Stomach (tissue), 19 donors: ENCODE measurements at places on chromosomes 5 and 9. TPM values are rescaled to one million over a fixed set of nuclear protein-coding genes. Genes with fewer than 3 reads are reported as not detected.
A peak's percentile ranks its signal among the peaks of the same experiment; 100 is the strongest.

DNA sequence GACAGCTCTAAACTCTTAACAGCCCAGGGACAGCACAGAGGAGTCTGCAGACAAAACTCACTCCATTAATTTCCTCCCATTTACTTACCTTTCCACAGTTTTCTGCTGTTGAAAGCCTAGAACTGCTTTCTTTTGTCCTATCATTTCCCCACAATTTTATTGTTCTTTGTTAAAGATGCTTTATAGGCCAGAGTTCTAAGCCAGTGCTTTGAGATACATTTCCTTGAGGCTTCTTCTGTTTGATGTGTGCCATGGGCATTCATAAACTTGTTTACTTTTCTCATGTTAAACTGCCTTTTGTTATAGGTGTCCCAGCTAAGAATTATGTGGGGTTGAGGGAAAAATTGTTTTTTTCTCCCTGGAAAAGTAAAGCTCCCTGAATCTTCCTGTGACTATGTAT is 25.9 kb upstream of the SUB1 start:
- H3K27ac ChIP-seq, result no peak overlapping the region
- H3K4me3 ChIP-seq, result no peak overlapping the region
- no peaks in the 10 kb centered on the region for H3K27me3 ChIP-seq

DNA sequence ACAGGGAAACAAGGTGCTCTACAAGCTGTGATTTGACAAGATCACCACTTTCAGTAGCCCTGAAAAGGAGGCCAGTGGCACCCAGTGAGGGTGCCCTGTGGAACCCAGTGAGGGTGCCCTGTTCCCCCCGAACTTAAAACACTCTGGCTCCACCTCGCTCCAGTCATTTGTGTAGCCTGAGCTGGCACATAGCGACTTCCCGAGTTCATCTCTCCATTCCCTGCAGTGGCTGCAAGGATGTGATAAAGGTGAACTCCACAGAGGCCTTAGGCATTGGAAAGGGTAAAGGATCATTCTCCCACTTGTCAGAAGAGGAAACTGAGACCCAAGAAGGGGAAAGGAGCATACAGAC is 21.9 kb upstream of the ANXA6 start:
- no peaks in the 10 kb centered on the region for H3K27me3 ChIP-seq
- no peak overlapping the region for H3K27ac ChIP-seq
- no peaks in the 10 kb centered on the region for H3K36me3 ChIP-seq
- no peaks in the 10 kb centered on the region for H3K4me1 ChIP-seq
- no peak for DNase-seq
- no peak overlapping the region for H3K4me3 ChIP-seq

DNA sequence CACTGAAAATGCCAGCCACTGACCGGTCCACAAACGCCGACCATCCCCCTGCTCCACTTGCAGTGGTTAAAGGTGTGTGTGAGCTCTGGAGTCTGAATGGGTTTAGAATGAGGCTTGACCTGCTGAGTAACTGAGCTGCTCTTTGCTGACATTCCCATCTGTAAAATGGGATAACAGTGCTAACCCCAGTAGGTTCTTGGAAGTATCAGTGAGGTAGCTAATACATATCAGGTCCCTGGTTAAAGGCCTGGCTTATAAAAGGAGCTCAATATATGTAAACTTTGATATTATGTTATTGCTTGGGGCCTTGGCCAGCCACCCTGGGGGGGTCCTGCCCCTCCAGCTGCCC is 31.1 kb upstream of the DAB2IP start:
- no peak overlapping the region for H3K4me3 ChIP-seq
- H3K36me3 ChIP-seq, result no peaks in the 10 kb centered on the region
- no peaks in the 10 kb centered on the region for H3K27me3 ChIP-seq
- no peak for DNase-seq
- peaks cover 46% of the 10 kb centered on the region for H3K4me1 ChIP-seq

DNA sequence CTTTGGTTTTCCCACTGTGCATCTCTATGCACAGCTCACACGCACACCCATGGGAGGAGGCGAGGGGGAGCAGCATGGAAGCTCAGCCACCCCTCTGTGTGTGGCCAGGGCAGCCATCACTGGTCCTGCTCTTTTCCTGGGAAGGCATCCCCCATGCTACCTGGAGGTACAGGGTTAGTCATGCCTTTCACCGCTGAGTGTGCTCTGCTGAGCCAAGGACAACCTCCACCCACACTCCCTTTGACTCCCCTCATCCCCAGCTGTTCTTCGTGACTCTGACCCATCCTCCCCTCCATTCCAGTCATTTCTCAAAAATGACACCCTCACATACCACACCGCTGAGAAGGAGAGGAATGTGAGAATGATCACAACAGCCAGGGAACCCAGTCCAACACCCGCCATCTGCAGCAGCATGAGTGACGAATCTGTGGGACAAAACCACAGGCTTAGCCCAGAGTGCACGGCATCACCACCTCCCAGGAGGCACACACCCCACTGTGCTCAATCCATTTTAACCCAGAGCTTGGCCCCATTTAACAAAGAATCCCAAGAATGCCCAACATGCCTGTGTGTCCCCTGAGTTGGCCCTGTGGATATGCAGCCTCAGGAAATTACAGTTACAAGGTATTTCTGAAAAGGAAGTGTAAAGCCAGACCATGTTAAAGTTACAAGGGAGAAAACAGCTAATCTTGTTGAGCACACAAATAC is 133.4 kb downstream of the SUSD1 start:
- no peak overlapping the region for H3K4me3 ChIP-seq
- no peak for DNase-seq
- no peaks in the 10 kb centered on the region for H3K36me3 ChIP-seq
- no peak overlapping the region for H3K27ac ChIP-seq

DNA sequence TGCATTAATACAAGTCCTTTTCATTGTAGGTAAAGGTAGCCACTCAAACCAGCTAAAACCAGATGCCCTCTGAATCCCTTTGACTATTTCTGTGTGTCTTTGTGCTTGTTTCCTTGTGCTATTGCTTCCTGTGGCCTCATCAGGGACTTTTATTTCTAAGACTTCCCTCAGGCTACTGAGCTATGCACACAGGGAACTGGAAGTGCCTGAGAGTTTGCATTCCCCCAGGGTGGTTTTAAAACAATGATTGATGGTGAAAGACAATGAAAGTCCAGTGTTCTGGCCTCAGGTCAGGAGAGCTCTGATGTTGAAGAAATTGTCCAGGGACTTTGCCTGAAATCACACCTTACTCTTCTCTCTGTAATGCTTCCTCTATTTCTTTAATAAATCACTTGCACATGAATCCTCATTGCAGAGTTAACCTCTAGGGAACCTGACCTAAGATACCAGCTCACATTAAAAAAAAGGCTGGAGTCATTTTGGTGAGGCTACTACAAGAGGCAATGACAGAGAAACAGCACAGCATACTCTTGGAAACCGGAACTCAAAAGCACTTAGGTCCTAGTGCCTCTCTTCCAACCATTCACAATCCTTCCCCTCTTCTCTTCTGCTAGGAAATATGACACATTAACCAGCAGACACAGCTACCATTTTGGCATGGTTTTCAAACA is 158.1 kb upstream of the NREP start:
- H3K27ac ChIP-seq, result no peak overlapping the region
- no peaks in the 10 kb centered on the region for H3K4me1 ChIP-seq
- no peaks in the 10 kb centered on the region for H3K27me3 ChIP-seq
- DNase-seq, result no peak

DNA sequence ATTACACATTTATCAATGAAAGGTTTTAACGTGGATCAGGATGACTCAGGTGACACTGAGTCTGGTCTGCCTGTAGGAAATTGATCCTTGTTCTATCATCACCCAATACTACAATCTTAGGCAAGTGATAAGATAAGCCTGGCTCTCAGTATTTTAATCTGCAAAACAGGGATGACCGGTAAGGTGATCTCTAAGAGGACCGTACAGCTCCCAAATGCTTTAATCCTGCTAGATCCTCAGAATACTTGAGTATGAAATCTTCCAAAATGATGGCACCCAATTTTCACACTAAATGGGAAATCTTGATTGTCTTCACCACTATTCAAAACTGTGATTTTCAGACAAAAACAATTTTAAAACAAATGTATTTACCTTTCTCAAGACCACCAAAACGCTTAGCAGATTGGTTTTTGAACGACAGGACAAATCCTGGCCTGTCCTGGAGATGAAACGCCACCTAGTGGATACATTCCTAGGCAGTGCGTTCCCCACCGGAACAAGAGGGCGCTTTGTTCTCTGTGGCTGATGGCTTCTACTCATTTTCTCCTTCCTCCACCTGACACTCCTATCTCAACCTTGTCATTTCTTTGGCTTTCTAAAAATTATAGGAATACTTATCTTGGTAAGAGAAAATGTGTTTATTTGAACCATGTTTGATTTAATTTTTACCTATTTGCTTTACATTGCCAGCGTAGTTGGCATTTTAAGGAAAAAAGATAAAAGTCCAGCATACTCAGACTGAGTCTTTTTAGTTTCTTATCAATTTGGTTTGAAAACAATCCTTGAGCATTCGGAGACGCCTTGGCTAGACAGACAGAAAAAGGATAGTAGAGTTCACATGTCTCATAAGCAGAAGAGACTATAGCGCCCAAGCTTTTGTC is 41.2 kb upstream of the VCAN start:
- H3K4me3 ChIP-seq, result no peak overlapping the region
- DNase-seq, result peak; percentile 55
- no peaks in the 10 kb centered on the region for H3K36me3 ChIP-seq
- H3K27ac ChIP-seq, result no peak overlapping the region

- no peaks in the 10 kb centered on the region for H3K27me3 ChIP-seq
- H3K4me1 ChIP-seq, result peaks cover 4% of the 10 kb centered on the region
- no peak overlapping the region for H3K27ac ChIP-seq
- no peak for DNase-seq
- H3K36me3 ChIP-seq, result no peaks in the 10 kb centered on the region
These were observed 102.6 kb downstream of the FSTL4 start for GRCh38 chr5:133509742-133510079.

DNA sequence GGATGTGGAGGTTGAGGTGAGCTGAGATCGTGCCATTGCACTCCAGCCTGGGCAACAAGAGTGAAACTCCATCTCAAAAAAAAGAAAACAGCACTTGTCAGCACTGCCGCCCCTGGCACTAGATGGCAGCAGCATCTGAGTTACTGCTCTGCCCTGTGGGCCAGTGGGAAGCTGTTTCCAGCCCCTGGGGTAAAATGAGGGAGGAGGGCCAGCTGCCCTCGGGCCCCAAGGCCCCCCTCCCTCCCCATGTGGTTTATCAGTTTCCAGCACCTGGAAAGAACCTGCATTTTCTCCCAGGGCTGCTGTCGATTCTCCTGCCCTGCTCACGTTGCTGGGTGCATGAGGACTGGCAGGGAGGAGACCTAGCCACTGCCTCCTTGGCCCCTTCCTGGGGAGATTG is 13.2 kb upstream of the CEL start:
- H3K27ac ChIP-seq, result no peak overlapping the region
- H3K4me3 ChIP-seq, result no peak overlapping the region
- peaks cover 14% of the 10 kb centered on the region for H3K4me1 ChIP-seq
- no peaks in the 10 kb centered on the region for H3K27me3 ChIP-seq
- DNase-seq, result peak; percentile 60

DNA sequence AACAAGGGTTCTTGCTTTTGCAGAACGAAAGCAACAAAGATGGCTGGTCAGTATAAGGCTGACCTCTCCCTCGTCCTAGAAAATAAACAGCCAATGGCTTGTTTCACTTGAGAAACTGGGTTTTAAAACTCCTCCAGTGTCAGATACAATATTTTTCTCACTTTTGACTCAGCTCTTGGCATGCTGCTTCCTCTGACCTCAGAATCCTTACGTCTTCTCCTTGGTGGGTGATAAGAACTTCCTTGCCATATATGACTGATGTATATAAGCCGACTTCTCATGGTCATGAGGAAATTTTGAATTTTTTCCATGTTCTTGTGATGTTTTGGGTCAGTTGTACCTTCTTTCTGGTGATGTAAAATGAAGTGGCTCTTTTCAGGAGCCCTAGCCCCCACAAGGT is 3.8 kb downstream of the ZNF618 start:
- H3K4me1 ChIP-seq, result peaks cover 69% of the 10 kb centered on the region
- no peaks in the 10 kb centered on the region for H3K36me3 ChIP-seq
- H3K27ac ChIP-seq, result no peak overlapping the region
- no peaks in the 10 kb centered on the region for H3K27me3 ChIP-seq
- no peak overlapping the region for H3K4me3 ChIP-seq

- no peak overlapping the region for H3K27ac ChIP-seq
- H3K27me3 ChIP-seq, result no peaks in the 10 kb centered on the region
- peaks cover 89% of the 10 kb centered on the region for H3K36me3 ChIP-seq
- peaks cover 3% of the 10 kb centered on the region for H3K4me1 ChIP-seq
- no peak overlapping the region for H3K4me3 ChIP-seq
- peak; percentile 36 for DNase-seq
These were observed 68.9 kb downstream of the PTCH1 start for GRCh38 chr9:95447660-95448420.

Gene OTP
- not detected for total RNA-seq

Gene MELK
- total RNA-seq, result 4.8 TPM

Gene CARD9
- not detected for total RNA-seq
